ENCODE measurements at places on chromosomes 11 and 22.

GRCh38 chr11:109196016-109196415 lies 226.0 kb upstream of the C11orf87 start:
- no peak for DNase-seq

DNA sequence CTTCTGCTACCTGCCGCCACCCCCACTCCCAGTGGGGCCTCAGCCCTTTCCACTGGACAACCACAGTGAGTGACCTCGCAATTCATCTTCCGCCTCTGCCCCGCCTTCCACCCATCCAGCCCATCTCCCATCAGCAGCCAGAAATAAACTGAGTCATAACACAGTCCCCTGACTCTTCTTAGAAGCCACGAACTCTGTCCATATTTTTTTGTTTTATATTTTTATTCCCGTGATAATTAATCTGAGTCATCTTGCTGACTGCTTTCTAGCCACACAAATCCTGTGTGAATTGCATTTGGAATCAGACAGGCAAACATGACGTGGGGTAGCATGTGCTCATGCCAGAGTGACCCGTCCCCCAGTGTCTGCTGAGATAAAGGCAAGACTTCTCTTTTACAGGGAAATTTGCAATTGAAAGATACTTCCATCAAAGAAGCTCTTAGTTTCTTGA lies 7.0 kb downstream of the FADD start:
- DNase-seq = no peak

- DNase-seq = no peak
Measured at GRCh38 chr22:42344361-42344905, 74.0 kb upstream of the TCF20 start.

GRCh38 chr11:74577624-74578396 lies 14.6 kb upstream of the POLD3 start:
- no peak for DNase-seq

DNA sequence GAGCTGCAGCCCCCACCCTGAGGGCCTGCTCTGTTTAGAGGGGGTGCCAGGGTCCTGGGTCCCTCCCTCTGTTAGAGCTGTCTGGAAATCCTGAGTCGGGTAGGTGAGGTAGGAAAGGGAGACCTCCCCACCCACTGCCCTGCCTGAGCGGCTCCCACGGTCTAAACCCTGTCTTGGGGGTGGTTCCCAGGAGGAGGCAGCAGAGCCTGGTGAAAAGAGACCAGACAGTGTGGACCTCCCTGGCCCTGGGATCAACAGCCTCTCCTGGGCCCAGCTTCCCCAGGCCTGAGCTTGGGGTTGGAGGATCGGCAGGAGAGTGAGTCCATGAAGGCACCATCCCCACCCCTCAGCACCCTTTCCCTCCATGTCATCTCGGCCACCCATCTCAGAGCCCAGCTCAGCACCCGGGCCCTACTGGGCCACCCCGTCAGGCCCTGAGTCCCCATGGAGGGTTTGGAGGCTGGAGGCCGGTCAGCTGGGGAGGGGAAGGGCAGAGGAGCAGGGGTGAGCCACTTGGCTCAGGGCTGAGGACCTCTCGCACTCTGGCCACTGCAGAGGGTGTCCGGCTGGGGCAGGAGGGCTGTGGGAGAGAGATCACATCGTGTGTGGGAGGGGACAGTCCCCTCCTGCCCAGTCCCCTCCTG lies 37.2 kb downstream of the RTN4R start:
- DNase-seq = no peak

DNA sequence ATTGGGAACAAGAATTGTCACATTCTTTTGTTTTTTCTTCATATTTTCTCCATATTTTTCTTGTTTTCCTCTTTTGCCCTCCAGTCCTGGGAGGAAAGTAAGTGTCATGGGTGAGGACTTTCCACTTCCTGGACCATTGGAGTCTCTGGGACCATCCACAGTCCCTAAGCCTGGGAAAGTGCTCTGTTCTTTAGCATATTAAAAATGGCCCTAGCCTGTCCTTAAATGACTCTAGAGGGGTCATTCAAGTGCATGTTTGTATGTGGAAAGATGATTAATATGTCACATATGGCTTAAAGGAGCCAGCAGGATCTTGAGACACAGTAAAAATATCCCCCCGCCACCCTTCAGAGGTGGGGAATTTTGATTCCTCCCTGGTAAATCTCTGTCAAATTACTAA lies 20.1 kb upstream of the SCGB1D1 start:
- no peak for DNase-seq

DNA sequence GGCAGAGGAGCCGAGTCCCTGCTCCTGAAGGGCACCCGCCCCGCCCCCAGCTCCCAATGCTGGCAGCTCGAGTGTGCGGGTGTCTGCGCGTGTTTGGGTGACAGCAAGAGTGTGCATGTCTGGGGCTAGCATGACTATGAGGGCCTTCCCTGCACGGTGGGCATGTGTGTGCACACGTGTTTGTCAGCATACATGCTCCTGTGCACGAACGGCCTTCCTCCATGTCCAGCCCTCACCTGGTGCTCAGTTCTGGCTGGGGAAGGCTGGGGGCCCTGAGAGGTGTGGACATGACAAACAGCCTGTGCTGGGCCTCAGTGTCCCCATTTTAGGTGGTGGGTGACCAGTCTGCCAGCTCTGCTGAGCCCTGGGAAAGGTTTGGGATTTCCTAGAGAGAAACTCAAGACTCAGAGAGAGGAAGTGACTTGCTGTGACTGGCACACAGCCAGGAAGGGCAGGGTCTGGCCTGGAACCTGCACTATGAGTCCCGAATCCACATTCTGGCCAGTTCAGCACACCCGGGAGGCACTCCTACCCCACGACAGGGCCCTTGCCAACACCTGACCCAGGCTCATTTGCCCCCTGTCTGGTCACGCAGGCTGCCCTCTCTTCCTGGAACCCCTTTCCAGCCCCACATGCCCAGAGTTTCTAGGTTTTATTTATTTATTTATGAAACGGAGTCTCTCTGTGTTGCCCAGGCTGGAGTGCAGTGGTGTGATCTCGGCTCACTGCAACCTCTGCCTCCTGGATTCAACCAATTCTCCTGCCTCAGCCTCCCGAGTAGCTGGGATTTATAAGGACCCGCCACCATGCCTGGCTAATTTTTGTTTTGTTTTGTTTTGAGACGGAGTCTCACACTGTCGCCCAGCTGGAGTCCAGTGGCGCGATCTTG lies 3.3 kb upstream of the SHISA8 start:
- DNase-seq = no peak

DNA sequence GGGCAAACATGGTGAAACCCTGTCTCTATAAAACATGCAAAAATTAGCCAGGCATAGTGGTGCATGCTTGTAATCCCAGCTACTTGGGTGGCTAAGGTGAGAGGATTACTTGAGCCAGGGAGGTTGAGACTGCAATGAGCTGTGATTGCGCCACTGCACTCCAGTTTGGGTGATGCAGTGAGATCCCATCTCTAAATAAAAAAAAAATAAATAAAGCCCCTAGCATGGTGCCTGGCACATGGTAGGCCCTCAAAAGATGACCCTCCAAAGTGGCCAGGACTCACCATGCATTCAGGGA lies 74.6 kb downstream of the PTPRJ start:
- DNase-seq = no peak

- DNase-seq = no peak
Measured at GRCh38 chr11:28860893-28861292, 752.7 kb downstream of the METTL15 start.

DNA sequence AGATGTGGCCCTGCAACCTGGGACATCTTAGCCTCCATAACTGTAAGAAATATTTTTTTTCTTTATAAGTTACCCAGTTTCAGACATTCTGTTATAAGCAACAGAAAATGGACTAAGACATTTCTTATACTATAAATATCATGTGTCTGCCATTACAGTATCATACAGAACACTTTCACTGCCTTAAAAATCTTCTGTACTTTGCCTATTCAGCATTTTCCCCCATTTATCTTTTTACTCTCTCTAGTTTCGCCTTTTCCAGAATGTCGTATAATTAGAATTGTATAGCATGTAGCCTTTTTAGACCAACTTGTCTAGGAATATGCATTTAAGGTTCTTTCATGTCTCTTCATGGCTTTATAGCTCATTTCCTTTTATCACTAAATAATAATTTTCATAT lies 88.0 kb downstream of the PARVA start:
- no peak for DNase-seq

- DNase-seq = no peak
Measured at GRCh38 chr22:46896568-46897245, 134.3 kb downstream of the TBC1D22A start.

- DNase-seq = no peak
Measured at GRCh38 chr11:11770296-11770695, 71.5 kb upstream of the USP47 start.

GRCh38 chr11:19988598-19988997 lies 171.7 kb downstream of the DBX1 start:
- DNase-seq = no peak

DNA sequence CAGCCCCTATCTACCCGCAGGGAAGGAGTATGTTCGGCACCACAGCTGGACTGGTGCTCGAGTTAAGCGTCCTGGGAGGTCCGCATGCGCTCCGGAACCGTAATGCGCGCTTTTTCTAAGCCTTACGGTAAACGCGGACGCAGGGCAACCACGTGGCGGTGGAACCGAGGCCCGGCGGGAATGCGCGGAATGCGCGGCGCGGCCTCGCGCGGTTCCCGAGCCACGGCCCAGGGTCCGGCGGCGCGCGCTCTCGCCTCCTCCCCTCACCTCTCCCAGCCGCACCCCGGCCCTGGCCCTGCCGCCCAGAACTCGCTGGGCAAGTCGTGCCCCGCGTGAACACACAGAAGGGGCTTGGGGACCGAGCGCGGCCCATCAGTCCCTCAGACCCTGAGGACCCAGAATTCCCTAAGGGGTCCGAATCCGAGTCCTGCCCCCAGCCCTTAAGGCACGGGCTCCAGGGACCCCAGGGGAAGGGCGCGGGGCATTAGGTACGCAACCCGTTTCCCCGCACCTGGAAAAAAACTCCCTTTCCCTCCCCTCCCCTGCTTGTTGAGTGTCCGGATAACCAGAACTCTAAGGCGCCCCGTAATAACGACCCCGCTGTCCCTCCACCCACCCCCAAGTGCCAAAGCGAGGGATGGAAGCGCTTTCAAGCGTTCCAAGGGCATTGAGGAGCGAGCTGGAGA lies 4.3 kb upstream of the CCND1 start:
- DNase-seq = no peak

DNA sequence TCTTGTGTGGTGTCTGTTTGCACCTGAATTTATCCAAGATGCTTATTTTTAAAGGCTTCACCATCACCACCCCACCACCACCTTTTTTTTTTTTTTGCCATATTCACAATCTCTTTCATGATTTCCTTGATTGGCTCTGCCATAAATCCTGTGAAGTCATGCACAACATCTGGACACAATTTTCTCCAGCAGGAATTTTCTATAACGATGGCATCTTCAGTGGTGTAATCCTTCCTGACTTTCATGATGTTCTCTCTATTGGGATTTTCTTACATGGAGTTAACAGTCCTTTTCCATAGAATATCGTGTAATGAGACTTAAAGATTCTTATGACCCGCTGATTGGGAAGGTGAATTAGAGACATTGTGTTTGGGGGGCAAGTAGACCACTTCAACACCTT lies 17.8 kb downstream of the ZFP91 start:
- no peak for DNase-seq

DNA sequence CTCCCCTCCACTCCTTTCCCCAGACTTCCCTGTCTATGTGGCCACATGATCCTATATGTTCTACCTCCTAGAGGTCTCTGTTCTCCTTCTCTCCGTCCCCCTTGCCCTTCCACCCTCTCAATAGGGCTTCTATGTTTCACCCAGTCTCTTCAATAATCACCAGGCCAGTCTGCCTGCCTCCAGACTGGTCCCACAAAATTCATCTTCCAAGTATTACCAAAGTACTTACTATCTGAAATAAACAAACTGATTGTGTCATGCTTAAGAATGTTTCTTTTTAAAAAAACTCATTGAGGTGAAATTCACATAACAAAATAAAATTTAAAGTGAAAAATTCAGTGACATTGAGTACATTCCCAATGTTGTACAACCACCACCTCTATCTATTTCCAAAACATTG lies 44.2 kb downstream of the MTNR1B start:
- DNase-seq = no peak

DNA sequence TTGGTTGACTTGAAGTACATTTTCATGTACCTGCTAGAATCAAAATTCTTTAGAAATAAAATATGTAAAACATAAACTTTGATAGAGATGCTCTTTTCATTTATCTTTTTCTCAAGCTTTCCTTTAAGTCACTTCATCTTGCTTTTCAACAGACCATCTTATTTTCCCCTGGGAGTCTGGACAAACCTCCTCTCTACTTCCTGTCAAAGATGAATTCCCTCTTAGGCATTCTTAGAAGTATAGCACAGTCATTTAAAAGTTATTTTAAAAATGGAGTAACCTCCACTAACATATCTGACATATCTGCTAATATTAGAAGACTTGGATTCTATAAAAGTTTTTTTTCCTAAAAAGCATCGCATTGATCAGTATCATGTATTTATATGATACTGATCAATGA lies 84.8 kb upstream of the PAX6 start:
- no peak for DNase-seq
